ENCODE measurements at places on chromosomes 16 and 17.

- no peak for DNase-seq
Observed at GRCh38 chr16:79466111-79466510, 134.4 kb downstream of the MAF start.

DNA sequence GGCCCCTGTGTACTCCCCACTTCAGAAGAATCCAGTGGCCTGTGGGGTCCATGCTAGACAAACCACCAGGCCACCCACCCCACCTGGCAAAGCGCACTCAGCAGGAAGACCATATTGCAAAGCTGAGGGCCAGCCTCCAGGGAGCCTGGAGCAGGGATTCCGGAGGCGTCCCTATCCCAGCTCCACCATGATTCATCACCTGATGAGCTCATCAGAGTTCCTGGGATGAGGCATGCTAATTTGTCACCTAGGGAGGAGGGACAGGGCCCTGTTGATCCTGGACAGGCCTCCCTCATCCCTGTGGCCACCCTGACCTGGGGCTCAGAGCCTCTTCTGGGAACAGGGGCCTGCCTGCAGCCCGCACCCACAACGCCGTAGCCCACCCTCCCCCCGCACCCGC, 131.6 kb upstream of the PLCG2 start:
- DNase-seq: peak; percentile 31

DNA sequence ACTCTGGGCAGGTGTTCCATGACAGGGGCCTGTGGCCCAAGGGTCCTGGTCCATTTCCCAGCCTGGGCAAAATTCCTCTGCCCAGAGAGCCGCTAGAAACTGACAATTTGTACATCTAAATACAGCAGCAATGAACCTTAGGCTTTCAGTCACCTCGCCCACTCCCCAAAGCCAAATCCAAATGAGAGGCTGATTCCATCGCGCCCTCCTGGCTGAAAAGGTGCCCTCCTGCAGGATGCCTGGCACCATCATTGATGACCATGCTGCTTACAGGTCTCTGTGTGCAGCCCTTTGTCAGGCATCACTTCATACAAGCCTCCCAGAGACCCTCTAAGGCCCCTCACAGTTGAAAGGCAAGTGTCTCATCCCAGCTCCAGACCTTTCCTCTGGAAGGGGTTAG, 114.7 kb downstream of the C16orf78 start:
- DNase-seq: no peak

DNA sequence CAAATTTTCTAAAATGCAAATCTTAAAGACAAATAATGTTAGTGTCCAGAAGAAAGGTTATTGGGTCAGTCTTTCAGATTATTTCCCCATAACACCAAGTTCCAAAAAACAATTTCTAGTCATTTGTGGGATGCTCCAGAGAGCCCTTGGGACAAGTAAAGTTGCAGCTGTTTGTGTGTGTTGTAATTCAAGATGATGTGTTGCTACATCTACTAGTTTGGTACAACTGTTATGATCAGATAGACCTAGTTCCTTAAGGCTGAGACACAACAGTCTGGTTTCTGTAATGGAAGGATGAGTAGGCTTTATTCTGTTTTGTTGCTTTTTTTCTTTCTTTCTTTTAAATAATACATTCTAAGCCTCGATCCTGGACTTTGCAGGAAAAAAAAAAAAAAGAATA, 41.9 kb downstream of the PIGL start:
- DNase-seq: no peak

- DNase-seq: no peak
Observed at GRCh38 chr17:4476511-4477070, 22.1 kb upstream of the SPNS2 start.

- DNase-seq: no peak
Observed at GRCh38 chr17:80008383-80008840, 27.3 kb downstream of the TBC1D16 start.

DNA sequence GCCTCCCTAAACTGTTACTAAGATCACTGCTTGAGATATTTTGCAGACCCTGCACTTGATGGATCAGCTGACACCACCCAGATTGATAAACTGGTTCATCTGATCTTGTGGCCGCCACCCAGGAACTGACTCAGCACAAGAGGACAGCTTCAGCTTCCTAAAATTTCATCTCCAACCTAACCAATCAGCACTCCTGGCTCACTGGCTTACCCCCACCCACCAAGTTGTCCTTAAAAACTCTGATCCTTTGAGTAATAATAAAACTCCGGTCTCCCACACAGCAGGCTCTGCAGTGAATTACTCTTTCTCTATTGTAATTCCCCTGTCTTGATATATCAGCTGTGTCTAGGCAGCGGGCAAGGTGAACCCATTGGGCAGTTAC, 174.8 kb downstream of the UTP18 start:
- DNase-seq: no peak

DNA sequence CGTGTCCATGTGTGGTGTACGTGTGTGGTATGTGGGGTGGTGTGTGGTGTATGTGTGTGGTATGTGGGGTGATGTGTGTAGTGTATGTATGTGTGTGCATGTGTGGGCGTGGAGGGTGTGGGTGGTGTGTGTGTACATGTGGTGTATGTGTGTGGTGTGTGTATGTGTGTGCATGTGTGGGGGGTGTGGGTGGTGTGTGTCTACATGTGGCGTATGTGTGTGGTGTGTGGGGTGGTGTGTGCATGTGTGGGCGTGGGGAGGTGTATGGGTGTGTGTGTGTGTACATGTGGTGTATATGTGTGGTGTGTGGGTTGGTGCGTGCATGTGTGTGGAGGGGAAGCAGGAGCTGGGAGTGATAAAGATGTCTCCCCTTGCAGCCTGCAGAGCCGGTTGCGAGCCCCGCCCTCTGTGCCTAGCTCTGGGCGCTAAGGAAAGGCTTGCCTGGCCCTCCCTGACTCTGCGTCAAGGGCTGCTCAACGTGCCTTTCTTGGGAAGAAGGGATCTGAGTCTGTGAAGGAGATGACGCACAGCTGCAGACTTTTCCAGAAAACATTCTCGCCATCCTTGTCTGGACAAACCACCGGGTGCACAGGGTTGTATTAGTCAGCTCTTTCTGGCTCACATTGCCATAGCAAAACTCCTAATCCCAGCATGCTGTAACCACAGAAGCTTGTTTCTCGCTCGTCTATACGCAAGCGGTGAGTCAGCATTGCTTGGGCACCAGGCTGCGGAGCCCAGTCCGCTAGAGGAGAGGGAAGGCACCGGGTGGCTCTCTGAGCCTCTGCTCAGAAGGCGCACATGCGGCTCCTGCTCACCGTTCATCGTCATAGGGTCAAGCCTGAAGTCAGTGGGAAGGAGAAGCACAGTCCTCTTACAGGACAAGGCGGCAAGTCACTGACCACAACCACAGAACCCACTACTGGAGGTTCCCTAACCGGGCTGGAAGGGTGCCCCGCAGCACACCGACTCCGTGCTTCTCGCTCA, 2.0 kb upstream of the CD300H start:
- peak; percentile 99 for DNase-seq

DNA sequence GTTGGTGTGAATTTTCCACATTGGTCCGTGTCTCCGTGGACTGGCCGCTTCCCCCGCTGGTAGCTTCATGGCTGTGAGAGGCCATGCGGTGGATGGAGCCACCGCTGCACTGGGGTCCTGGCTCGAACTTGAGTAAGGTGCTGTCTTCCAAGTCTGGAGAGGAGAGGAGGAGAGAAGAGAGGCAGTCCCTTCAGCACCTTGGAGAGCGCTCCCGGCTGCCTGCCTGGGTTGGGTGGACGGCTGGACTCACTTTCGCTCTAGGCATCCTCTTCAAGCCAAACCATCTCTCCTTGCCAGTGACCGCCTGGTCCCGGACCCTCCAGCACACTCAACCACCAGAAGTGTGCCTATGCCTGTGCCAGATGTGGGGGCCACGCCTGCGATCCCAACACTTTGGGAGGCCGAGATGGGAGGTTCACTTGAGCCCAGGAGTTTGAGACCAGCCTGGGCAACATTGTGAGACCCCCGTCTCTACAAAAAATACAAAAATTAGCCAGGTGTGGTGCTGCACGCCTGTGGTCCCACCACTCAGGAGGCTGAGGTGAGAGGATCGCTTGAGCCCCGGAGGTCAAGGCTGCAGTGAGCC, 6.2 kb downstream of the JPH3 start:
- no peak for DNase-seq

DNA sequence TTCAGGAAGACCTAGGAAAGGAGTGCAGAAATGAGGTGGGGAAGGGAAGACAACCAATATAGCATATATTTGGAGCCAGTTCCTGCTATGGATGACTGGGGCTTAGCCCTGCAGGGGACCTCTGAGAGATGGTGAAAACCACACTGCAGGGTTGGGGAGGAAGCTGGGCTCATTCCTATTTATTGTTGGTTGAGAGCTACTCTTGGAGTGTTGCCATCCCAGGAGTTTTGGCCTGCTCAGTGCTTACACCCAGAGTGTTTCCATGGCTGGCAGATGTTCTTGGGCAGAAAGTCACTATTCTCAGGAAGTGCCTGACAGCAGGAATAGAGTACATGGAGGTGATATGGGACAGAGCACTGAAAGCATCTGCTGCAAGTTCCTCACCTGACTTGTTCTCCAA, 145.8 kb downstream of the SPACA3 start:
- no peak for DNase-seq

- DNase-seq: no peak
Observed at GRCh38 chr17:4365628-4366326, 698 bp downstream of the UBE2G1 start.
